Colonic mucosa (tissue), 4 donors: ENCODE measurements at places on chromosomes 6 and 20. TPM values are rescaled to one million over a fixed set of nuclear protein-coding genes. Genes with fewer than 3 reads are reported as not detected.

Gene VARS2
- total RNA-seq = 27.5 TPM

Gene ID1
- total RNA-seq = 134 TPM

Gene SSTR4
- total RNA-seq = not detected

Gene ID4
- 2.4 TPM for total RNA-seq

Gene PRSS16
- 21.8 TPM for total RNA-seq

Gene COL21A1
- 1.9 TPM for total RNA-seq

Gene NT5E
- 28.0 TPM for total RNA-seq
